ENCODE measurements at places on chromosomes 4 and X.
A peak's percentile ranks its signal among the peaks of the same experiment; 100 is the strongest.

DNA sequence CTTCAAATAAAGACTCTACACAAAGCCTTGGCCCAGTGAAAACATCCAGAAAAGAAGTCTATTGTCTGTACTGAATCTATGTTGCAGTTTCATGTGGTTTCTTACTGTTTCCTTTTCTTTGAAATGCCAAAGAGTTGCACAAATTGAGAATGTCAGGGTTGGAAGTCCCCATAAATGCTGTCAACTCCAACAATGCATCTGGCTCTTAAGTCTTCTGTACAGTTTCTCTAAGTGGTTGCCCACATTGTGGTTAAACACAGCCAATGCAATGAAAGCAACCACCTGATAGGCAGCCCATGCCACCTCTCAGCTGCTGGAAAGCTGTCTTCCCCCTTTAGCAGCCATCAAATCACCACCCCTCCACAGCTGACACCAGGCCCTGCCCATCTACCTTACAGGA lies 67.2 kb upstream of the C1GALT1C1 start:
- no peak for DNase-seq

DNA sequence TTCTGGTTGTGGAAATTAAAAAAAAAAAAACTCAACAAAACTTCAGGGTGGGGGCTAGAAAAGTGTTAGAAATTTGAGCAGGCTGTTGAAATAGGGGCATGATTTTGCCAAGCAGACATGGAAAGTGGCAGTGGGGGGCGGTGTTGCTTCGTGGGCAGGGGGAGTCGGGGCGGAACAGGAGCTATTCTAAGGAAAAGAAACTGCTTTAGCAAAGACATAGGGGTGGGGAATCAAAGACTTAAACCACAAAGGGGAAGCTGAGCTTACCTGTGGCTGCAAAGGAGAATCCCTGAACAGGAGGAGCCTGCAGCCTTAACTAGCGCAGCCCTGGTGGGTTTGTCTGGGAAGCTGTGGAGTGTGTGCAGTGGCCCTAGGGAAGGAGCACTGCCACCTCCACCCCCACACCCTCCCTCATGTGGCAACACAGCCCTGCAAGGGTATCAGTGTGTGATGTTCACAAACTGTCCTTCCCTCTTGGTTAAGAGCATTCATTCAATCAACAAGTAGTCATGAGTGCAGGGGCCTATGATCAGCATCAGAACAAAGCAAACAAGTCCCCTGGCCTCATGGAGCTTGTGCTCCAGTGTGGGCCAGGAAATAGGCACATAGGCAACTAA lies 20.5 kb downstream of the SEL1L3 start:
- no peak for DNase-seq

DNA sequence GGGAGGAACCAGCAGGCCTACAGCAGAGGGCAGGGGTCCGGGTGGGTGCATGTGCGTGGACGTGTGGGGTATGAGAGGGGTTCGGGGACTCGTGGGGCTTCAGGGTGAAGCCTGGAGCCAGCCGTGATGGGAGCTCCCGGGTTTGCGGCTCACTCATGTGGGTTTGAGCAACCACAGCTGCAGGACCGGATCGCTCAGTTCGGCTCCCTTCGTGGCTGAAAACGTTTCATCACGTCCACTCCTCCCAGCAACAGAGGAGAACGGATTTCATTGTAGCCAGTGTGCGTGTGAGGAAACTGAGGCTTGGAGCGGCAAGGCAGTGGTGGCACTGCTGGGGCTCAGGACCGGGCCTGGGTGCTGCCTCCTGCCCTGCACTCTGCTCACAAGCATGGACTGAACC lies 10.6 kb downstream of the BGN start:
- DNase-seq = no peak

GRCh38 chr4:28082686-28083390 lies 1222.2 kb downstream of the STIM2 start:
- DNase-seq = peak; percentile 1

DNA sequence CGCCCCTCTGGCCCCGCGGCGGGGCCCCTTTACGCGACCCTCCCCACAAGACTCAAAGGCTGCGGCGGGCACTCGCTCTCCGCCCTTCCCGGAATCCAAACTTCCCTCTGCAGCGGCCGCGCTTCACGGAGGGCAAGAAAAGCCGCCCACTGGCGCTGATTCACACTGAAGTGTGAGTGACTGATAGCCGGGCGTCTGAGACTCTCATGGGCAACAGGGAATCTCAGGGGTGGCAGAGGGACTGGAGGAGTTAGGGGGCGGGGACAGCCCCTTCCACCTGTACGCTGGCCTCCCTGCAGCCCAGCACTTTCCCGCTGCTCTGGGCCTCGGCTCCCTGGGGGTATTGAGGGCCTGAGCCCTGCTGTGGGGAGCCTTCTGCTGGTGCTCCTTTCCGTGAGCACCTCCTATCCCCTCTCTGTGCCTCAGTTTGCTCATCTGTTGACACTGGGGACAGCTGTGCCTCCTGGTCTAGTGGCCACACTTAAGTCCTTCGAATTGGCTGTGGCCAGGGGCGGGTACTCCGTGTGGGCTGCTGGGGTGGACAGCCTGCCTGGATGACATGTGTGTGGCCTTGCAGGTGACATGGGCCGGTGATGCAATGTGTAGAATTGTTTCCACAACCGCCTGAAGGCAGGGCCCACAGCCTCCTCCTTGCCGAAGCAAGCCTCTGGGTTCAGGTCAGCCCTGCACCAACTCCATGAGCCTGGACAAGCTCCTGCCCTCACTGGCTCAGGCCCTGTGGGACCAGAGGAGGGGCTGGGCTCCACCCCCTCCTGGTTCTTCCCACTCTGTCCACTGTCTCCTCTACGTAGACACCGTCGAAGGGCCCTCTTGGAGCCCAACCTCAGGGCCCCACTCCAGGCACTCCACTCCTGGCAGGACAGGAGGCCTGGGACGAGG lies 951 bp downstream of the SH3BP2 start:
- DNase-seq = peak; percentile 57

GRCh38 chr4:164212134-164212533 lies 541.8 kb upstream of the SMIM31 start:
- peak; percentile 26 for DNase-seq

- DNase-seq = peak; percentile 79
Observed at GRCh38 chr4:108881190-108881589, 118.3 kb upstream of the ETNPPL start.

GRCh38 chrX:139023531-139023930 lies 312.0 kb upstream of the FGF13 start:
- DNase-seq = no peak

- peak; percentile 2 for DNase-seq
Observed at GRCh38 chrX:135923353-135923752, 29.8 kb downstream of the SAGE1 start.

DNA sequence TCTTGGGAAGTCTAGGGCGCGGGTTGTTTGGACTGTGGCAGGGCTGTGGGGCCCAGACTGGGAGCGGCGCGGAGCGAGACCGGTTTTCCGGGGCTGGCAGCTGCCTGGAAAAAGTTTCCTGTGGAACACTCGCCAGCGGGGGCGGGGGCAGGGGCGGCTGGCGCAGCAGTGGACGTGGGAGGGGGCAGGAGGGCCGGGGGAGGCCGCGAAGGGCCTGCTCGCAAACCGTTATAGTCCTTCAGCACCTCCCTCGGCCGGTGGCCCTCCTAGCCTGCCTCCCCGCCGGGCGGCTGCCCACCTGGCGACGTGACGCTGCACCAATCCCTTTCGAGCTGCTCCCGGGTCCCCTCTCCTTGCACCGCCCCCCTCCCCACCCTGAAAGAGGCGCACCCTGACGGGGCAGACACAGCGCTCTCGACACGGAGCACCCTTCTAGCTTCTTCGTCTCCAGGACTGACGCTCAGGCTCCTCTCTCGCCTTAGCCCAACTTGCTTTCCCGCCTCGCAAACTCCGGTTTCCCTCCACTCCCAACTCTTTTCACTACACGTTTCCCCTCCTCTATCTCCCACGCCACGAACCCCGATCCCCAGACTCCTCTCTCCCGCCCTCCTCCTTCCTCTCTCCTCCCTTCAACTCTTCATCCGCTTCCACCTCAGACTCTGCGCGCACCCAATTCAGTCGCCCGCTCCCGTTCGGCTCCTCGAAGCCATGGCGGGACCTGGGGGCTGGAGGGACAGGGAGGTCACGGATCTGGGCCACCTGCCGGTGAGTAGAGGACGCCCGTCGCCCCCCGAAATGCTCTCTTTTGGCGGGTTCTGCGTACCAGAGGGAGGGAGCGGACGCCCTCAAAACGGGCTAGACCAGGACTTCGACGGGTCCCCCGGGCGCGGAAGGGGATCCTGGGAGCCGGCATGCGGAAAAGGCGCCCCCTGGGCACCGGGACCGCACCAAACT lies at the start of gene NRK:
Gene NRK, plus strand, starts transcription at position 402 of the 954 bp plus-strand sequence. Its CDS starts 307 bp downstream, at position 709.
- peak; percentile 9 for DNase-seq

GRCh38 chr4:75069493-75070074 lies 136.7 kb downstream of the PARM1 start:
- no peak for DNase-seq

- no peak for DNase-seq
Observed at GRCh38 chr4:120354381-120354780, 287.7 kb upstream of the MAD2L1 start.

DNA sequence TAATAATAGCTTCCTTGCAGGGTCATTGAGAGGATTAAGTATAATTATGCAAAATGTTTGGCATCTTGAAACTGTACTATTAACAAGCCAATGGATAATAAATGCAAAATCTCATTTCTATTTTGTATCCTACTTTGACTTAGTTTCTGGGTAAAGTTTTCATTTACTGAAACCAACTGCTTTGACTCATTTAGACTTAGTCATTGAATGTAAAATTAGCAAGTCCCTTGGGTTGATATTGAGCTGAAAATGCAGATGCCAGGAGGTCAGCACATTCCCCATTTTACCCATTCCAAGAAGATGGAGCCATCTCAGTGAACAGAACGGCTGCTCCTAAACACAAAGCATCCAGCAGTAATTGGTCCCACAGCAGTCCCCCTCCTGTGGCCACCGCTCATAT lies 74.7 kb upstream of the GATB start:
- DNase-seq = no peak

GRCh38 chr4:84501202-84501503 lies 2.1 kb upstream of the NKX6-1 start:
- DNase-seq = no peak

DNA sequence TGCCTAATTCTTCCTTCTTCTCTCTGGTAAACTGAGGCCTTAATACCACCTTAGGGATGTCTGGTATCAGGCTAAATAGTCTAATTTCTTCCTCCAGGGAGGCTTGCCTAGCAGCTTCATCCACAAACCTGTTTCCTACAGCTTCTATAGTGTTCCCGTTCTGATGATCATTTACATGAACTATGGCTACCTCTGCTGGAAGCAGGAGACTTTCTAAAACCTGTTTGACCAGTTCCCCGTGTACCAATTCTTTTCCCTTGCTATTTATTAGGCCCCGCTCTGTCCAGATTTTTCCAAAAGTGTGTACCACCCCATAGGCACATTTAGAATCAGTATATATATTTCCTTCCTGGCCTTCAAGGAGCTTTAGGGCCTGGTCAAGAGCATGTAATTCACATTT lies 5.8 kb upstream of the USP38 start:
- no peak for DNase-seq

DNA sequence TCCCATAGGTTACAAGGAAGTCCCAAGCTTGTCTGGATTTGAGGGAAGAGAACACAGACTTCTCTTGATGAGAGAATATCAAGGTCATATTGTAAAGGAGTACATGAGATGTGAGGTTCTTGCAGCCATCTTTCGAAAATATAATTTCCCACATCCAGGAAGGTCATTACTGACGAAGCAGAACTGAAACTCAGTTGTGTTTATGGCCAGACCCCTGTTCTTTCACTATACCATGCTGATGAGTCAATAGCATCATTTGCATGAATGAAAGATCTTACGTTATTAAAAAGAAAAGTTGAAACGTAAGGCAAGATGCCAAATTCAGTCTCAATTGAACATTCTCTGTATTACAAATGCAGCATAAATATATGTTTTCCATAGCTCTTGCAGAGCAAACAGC lies 14.2 kb upstream of the CCDC149 start:
- DNase-seq = no peak

- peak; percentile 66 for DNase-seq
Observed at GRCh38 chrX:107135049-107135964, 16.7 kb upstream of the RBM41 start.

GRCh38 chr4:93184053-93184452 lies 644.5 kb upstream of the ATOH1 start:
- no peak for DNase-seq

GRCh38 chr4:54764476-54764875 lies 106.7 kb downstream of the KIT start:
- DNase-seq = no peak

GRCh38 chrX:11589641-11590040 lies 76.1 kb downstream of the ARHGAP6 start:
- peak; percentile 10 for DNase-seq

- DNase-seq = no peak
Observed at GRCh38 chrX:720250-720649, 89.7 kb downstream of the SHOX start.

DNA sequence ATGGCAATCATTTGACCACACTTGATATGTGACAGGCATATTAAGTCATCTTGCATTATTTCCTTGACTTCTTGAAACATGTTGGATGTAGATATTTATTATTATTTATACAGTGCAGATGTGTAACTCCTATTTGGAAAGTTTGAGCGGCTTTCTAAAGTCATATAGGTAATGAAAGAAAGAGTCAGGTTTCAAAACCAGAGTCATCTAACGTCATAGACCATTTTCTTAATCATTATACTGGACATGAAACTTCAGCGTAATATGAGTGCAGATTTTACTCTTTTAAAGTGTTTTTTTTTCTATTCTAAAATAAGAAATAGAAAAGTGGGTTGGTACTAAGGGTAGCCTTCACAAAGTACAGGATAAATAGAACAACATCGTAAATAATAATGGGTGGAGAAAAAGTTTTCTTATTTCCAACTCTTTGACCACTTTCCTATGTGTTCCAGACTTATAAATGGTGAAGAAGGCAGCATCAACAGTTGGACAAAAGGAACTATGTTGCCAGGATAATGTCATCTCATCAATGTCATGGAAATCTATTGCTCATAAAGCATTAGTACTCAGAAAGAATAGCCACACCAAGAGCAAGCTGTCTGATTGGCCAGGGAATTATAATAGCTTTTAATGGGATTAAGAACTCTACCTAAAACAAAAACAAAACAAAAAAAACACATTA lies 108.0 kb upstream of the PCDH18 start:
- DNase-seq = no peak

GRCh38 chr4:75848891-75849290 lies 53.4 kb downstream of the PPEF2 start:
- peak; percentile 76 for DNase-seq

GRCh38 chr4:80387390-80388283 lies 52.1 kb downstream of the CFAP299 start:
- DNase-seq = no peak

DNA sequence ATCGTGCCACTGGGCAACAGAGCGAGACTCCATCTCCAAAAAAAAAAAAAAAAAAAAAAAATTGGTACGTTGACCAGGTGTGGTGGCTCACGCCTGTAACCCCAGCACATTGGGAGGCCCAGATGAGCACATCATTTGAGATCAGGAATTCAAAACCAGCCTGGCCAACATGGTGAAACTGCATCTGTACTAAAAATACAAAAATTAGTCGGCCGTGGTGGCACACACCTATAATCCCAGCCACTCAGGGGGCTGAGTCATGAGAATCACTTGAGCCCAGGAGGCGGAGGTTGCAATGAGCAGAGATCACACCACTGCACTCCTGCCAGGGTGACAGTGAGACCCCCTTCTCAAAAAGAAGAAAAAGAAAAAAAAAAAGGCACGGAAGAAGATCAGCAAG lies 24.5 kb downstream of the RBMX start:
- DNase-seq = no peak

Data from choroid plexus epithelial cell (primary cell).